Cerebellar nuclear complex (tissue), 1 donor: ENCODE measurements at places on chromosomes 7 and 10.

DNA sequence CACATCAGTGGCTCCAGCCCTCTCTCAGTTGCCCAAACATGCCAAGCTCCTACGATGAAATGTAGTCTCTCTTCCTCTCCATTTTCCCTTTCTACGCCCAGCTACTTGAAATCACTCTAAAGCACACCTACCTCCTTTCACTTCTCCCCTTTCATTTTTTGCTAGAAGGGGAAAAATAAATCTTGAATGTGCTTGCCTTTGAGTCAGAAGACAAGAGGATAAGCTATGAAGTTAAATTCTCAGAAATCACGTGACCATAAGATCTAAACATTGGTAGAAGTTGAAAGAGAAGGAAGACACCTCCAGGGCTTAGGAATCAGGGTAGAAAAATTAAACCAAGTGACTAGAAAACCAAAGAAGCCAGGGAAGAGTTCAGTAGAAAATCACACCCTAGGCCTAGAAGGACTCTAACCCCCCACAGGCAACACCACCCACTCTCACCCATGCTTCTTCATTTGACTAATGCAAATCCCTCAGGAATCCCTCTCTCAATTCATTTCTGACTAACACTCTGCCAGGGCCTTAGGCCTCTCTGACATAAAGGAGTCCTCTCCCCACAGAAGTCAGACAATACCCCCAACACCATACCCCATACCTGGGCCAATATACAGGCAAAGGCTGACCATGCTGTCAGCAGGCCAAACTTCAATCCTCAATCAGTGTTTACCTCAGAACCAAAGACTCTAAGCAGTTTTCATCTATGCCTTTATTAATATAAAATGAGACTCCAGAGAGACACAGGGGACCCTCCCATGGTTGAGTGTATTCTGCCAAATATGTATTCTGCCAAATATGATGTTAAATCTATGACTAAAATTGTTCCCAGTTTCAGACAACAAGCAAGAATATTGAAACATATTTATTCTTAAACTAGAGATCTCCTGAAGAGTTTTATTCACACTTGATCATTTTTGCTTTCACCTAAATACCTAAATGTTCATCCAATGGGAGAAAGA lies 84.8 kb downstream of the ELMO1 start:
- DNase-seq: no peak

GRCh38 chr10:97534746-97535367 lies 36.1 kb downstream of the UBTD1 start:
- no peak for DNase-seq

- DNase-seq: no peak
Measured at GRCh38 chr10:16510843-16511242, 10.8 kb downstream of the C1QL3 start.

DNA sequence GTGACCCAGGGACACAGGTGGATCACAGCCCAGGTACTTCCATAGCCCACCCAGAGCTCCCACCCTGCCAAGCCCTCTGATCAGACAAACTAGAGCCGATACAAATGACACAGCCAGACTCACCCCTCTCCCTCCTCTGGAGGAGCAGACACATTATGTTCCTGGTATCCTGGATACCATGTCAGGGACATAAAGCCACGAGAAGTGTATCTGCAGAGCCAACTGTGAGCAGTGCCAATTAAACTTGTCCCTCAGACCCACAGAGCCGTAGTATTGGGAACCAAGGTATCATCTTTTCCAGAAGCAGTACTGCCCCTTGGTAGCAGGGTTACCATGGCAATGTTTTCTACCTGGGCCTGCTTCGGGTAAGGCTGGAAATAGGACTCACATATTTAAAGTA lies 47.3 kb upstream of the CPXM2 start:
- DNase-seq: no peak

GRCh38 chr7:12911053-12911452 lies 223.6 kb downstream of the ARL4A start:
- DNase-seq: no peak

DNA sequence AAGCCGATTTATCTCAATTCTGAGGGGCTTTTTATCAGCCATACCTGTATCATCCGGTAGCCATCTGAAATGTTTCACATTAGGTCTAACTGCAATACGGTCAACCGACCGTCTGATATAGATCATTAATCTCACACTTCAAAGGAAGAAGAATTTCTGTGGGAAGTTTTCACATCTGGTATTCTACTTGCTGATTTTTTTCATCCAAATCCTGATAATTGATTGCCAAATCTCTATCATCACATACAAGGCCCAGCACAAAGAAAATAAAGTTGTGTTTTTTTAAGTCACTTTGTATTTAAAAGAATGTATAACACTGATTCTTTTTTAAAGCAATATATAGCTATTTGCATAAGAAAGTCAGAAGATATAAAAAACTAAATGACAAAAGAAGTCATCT lies 132.3 kb downstream of the DKK1 start:
- DNase-seq: no peak
